ENCODE measurements at places on chromosomes 16 and 17.

GRCh38 chr17:41907185-41907556 is 11.6 kb downstream of the ACLY start:
- no peak for DNase-seq

- DNase-seq = no peak
These were observed 28.3 kb downstream of the MAP2K4 start for GRCh38 chr17:12048843-12049473.

DNA sequence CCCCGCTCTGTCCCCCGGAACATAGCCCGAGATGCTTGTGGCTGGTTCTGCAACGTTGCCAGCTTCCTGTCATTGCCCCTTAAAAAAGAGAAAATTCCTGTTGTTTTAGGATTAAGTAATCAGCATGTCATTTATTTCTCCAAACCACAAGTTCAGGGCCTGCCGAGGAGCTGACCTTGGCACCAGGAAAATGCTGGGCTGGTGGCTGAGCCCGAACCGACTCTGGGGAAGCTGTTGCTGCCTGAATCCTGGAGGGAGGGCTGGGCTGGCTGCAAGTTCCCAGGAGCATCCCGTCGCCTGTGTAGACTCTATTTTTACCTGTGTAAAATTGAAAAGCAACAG is 130.9 kb upstream of the FOXF1 start:
- DNase-seq = no peak

DNA sequence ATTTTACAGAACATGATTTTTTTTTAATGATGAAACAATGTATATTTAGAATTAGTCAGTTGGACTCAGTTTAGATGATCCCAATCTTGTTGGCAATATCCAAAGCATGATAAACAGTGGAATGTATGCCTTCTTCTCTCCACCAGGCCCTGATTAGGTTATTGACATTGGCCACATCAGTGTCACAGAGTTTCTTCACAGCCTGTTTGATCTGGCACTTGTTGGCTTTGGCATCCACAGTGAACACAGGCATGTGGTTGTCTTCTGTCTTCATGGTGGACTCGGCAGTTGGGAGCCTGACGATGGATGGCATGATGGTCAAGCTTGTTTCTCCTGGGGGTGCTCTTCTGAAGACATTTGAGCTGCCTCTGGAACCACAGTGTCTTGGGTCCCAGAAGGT is 317.5 kb downstream of the PMP22 start:
- no peak for DNase-seq

- DNase-seq = no peak
These were observed 1.8 kb downstream of the COG1 start for GRCh38 chr17:73194514-73195222.

DNA sequence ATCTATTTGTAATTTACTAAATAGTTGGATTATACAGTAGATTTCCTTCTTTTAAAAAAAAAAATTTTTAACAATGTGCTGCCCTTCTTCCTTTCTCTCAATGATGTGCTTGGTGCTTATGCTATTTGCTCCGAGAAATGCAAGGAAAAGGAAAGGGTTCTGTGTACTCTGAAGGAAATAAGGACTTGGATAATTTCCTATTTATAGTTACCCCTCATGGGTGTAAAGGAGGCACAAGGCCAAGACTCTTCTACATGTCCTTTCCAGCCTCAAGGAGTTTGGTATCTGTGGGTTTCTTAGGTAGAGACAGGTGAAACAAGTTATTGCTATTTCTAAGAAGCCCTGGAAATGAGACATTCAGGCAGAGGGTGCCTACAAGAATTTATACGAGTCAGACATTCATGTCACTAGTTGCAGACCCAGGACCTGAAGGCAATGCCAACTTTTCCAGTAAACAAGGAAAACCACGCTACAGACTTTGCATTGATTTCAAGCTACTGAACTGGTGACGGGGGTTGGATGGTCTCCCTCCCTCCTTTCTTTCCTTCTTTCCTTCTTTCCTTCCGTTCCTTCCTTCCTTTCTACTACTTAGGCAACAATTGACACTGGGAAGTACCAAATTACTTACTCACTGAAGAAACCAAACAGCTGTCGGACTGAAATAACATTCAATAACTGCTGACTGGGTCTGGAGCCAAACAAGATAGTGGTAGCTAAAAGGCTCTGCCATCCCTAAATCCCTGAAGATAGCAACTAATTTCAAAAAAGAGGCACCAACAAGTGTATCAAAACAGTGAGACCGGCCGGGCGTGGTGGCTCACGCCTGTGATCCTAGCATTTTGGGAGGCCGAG is 33.8 kb upstream of the GHDC start:
- no peak for DNase-seq

GRCh38 chr16:468068-468821 is 42.8 kb downstream of the RAB11FIP3 start:
- DNase-seq = no peak

DNA sequence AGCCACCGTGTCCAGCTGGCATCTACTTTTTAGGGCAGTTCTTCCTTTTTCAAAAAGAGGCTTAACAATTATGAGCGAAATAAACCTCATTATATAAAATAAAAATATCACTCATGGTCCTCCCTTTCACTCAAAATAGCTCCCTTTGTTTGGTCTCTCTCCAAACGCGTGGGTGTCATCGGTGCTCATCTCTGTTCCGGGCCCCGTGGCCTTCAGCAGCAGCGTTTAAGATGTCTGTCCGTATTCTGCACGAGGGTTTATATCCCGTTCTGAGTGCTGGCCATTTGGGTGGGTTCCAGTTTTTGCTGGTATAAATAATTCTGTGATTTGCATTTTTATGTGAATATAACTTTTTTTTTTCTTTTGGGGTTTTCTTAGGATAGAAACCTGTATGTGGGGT is 33.4 kb downstream of the PRMT7 start:
- DNase-seq = no peak

GRCh38 chr16:78930561-78930960 is 670.0 kb downstream of the MAF start:
- no peak for DNase-seq

DNA sequence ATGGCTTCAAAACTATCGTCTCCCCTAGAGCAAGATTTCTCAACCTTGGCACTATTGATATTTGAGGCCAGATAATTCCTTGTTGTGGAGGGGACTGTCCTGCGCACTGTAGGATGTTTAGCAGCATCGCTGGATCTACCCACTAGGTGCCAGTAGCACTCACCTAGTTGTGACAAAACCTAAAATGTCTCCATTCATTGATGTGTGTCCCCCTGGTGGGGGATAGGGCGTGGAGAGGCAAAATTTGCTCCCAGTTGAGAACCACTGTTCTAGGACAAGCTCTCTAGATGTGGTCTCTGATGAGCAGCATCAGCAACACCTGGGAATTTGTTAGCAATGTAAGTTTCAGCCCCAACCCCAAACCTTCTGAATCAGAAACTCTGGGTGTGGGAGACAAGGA is 259.0 kb downstream of the XYLT1 start:
- no peak for DNase-seq

DNA sequence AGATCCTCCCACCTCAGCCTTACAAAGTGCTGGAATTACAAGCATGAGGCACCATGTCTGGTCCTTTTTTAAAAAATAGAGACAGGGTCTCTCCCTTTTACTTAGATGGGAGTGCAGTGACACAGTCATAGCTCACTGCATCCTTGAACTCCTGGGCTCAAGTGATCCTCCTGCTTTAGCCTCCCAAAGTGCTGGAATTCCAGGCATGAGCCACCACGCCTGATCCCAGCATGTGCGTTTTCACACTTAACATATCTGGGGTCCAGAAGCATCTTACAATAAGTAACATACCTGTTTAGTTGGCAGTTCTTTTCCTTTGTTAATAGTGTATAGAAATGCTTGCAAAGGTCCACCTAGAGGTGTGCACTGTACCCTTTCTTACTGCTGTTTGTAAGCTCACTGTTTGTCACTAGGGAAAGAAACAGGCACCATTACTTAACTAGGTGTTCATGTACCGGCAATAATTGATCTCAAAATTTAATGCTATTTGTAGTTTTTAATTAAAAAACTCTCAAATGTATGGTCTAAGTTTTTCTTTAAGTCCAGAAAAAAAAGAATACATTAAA is 221.7 kb downstream of the RPTOR start:
- no peak for DNase-seq

DNA sequence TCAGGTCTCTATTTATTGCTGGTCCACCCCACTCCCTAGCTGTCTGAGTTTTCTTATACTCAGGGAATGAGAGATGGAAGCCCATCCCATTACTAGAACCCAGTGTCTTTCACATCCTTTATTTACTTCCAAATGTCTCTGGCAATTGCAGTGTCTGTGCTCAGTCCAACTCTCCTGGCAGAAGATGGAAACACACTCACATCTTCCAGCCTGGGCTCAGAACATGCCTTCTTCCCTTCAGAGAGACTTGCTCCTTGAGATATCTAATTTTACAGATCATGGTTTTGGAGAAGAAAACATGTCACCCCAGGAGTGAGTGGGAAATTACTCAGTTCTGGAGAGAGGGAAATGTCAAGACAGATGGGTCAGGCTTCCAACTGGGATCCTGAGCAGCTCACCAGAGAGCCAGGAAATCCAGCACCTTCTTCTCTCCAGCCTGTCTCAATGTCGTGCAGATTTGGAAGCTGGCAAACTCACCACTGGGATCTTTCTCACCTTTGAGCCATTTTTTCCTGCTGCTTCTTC is 494.4 kb downstream of the HS3ST4 start:
- no peak for DNase-seq

GRCh38 chr17:81025741-81026129 is 9.2 kb upstream of the BAIAP2 start:
- DNase-seq = peak; percentile 3

DNA sequence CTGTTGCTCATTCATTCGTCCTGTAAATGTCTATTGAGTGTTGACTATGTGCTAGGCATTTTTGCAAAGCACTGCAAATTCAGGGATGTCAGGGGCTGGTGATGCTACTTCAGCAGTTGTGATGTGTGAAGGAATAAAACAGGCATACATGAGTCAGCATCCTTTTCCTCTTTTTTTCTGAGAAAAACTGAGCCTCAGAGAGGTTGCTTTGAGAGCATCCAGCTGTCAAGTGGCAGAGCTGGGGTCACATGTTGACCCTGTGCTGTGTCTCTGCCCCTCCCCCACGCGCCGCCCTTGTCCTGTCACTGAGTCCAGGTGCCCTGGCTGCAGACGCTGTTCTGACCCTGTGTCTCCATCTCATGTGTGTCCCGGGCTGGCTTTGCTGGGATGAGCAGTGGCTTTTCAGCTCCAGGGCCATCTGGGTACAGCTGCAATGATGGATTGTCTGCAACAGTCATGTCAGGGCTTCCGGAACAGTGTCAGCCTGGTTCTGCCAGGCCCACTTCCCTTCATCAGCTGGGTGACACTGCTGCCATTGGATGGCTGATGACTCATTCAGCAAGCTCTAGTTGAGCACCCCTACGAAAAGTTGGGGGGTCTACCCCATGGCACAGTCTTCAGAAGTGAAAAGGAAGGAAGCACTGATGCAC is 14.9 kb downstream of the SEC14L5 start:
- DNase-seq = no peak

- DNase-seq = no peak
These were observed 7.5 kb upstream of the ALKBH5 start for GRCh38 chr17:18176176-18176575.

GRCh38 chr16:1912215-1912543 is 6.0 kb downstream of the HS3ST6 start:
- no peak for DNase-seq

DNA sequence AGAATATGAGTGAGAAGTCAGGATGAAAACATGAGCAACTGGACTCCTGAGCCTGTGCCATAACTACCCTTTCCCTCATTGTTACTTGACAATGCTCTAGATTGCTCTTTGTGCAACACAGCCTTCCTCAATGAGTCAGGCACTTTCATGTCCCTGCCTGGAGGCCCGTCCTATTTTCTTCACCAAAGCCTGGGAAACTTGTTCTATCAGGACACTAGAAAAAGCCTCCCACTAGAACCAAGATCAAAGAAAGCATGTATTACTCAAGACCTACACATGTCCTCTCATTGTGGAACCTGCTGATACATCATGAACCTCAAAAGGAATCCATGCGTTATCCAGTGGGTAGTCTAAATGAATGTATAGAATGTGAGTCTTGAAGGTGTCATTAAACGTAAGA is 624.5 kb downstream of the TOX3 start:
- DNase-seq = no peak

- no peak for DNase-seq
These were observed 44.9 kb downstream of the SMURF2 start for GRCh38 chr17:64617125-64617780.

- peak; percentile 92 for DNase-seq
These were observed at the start of gene AXIN1 for GRCh38 chr16:352547-353403. Gene AXIN1, minus strand, starts transcription at chr16:352723. Its CDS starts 5,698 bp downstream, at chr16:347025.
